Thoracic aorta (tissue), 2 donors: ENCODE measurements at places on chromosomes 12 and 14. TPM values are rescaled to one million over a fixed set of nuclear protein-coding genes. Genes with fewer than 3 reads are reported as not detected.

DNA sequence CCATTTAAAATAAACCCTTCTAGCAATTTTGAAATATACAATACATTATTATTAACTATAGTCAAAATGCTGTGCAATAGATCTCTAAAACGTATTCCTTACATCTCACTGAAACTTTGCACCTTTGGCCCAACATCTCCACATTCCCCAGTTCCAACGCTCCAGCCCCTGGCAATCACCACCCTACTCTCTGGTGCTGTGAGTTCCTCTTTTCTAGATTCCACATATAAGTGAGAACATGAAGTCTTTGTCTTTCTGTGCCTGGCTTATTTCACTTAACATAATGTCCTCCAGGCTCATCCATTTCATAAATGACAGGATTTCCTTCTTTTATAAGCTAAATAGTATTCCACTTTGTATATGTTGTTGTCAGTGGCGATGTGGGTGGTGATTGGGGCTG is 194.7 kb upstream of the RTL1 start:
- DNase-seq = no peak

- no peak for DNase-seq
Observed at GRCh38 chr12:1473418-1473817, 121.0 kb downstream of the FBXL14 start.

- DNase-seq = no peak
Observed at GRCh38 chr12:20220339-20220738, 148.0 kb upstream of the PDE3A start.

GRCh38 chr12:51028126-51028812 is 2.1 kb upstream of the SLC11A2 start:
- DNase-seq = no peak

Gene RPL10L
- total RNA-seq = not detected

GRCh38 chr12:21771311-21771710 is 3.2 kb downstream of the KCNJ8 start:
- DNase-seq = no peak

DNA sequence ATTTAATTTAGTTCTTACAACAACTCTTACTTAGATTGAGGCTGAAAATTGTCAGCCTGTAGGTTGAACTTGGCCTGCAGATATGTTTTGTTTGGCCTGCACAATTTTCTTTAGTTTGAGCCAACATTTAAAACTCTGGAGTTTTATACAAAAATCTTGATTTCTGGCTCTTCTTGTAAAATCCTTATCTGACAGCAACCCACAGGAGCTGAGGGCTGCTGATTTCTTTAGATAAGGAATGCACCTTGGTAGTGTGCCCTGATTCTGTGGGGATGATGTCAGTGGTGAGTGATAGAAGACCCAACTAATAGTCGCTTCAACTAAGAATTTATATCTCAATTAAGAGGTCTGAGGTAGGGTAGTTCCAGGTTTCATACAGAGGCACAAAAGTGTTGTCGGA is 49.5 kb downstream of the SOCS2 start:
- no peak for DNase-seq

GRCh38 chr14:104749111-104749649 is 3.8 kb upstream of the SIVA1 start:
- DNase-seq = no peak

Gene PPP4R4
- total RNA-seq = 0.27 TPM

DNA sequence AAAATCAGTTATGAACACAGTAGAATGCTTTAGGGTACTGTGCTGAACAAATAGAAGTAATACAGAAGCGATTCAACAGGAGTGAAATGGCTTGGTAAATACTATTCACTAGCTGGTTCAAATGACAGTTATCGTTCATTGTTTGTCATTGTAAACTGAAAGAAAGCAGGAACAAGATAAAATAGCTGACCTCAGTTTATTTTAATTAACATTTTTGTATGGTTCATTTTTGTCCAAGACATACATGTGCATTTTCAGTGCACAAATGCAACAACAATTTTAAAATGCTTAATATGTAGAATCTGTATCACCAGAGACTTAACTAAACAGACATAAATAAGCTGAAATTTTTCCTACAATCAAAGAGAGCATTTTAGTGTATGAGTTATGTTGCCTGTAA is 49.9 kb downstream of the ALX1 start:
- no peak for DNase-seq

Gene TMEM132D
- total RNA-seq = not detected

DNA sequence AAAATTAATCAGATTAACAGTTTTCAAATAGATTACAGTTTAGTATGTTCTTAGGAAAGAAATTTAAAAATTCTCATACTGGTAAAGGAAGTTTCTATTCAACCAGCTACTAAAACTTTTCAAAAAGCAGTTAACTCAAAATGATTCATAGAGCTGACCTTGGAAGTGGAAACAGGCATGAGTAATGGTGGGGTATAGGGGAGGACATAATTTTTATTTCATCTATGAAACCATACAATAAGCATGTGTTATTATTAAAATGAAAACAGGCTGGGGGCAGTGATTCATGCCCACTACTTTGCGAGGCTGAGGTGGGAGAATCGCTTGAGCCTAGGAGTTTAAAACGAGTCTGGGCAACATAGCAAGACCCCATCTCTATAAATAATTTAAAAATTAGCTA is 73.0 kb downstream of the DNAI7 start:
- no peak for DNase-seq

DNA sequence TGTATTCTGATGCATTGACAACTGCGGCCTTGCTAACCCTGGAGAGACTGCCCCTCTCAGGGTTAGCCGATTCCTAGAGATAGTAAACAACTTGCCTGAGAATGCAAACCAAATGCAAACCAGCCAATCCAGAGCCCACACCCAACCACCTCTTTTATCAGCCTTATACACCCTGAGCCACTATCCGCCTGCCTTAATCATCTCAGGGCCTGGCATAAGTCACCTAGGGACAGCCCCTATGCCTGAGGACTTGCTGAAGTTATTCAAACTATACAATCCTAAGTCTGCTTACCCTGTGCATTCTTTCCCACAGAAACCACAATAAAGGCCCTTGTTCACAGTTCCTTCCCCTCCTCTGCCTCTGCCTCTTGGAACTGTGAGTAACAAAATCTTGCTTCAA is 177.2 kb downstream of the KCNA5 start:
- no peak for DNase-seq
